CD4-positive, alpha-beta T cell treated with Interferon alpha-2 for 1 hour (primary cell): ENCODE measurements at places on chromosomes 13 and 19.

GRCh38 chr13:71831716-71832115 lies 35.3 kb downstream of the DACH1 start:
- DNase-seq = no peak

DNA sequence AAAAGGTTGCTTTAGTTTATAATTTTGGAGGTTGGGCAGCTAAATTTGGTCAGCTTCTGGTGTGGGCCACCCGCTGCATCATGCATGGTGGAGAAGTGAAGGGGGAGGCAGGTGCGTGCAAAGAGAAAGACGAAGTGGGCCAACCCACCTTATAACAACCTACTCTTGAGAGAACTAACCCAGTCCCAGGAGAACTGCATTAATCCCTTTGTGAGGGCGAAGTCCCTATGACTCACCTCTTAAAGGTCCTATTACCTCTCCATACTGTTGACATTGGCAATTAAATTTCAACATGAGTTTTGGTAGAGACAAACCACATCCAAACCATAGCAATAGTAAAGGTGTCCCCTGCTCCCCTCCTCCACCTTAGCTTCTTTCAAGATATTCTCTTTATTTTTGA lies 7.7 kb upstream of the FGF9 start:
- DNase-seq = no peak

DNA sequence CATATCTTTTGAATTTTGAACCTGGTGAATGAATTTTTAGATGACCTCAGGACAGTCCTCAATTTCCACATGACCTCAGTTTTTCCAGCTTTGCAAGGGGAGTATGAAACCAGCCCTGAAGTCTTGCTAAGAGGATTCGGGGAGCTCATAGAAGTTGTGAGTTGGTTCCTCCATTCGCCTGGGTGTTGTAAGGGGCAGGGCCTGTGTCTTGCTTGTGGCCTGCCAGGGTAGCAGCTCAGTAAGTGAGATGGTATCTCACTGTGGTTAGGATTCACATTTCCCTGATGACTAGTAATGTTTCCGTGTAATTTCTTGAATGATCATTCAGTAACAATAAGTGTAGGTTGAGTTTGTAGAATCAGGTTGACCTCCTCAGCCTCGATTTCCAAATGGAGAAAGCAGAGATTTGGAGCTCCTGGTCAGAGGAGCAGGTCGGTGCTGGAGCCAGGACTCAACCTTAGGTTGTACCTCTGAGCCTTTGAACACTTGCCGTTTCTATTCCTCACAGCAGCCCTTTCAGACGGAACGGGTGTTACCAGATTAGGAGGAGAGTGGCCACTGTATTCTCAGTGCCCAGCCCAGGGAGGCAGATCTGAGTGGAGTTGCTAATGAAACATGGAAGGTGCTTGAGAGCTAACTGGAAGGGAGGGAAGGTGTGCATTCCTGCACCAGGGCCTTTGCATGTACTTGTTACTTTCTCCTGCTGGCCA lies 14.6 kb downstream of the NACC1 start:
- peak; percentile 22 for DNase-seq

GRCh38 chr13:107450931-107451330 lies 764.4 kb downstream of the LIG4 start:
- no peak for DNase-seq

GRCh38 chr19:38583219-38583984 lies 34.4 kb downstream of the MAP4K1 start:
- DNase-seq = no peak
